GOT3 (cell line): ENCODE measurements at places on chromosomes 4 and X.

DNA sequence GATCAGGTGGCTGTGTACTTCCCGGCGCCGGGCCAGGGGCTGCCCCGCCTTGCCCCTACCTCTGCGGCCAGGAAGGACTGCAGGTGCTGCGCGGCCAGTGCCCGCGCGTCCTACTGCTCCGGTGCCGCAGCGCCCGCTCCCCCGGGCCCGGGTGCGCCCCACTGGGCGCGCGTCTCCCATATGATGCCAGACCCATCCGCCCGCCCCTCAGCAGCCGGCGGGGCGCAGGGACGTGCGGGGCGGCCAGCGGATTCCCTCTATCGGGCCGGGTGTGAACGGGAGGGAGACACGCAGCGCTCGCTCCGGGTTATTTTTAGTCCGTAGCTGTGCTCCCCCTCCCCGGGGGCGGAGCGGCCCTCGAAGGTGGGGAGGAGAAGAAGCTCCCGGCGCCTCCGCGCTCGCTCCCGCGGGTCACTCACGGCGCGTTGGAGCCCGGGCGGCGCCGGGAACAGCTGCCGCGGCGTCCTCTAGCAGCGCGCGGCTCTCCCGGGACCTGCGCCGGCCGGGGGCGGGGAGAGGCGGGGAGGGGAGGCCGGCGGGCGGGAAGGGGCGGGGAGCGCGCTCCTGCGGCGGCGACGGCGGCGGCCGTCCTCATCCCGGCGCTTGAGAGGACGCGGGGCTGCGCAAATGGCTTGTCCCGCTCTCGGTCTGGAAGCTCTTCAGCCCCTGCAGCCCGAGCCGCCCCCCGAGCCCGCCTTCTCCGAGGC, 103.6 kb downstream of the UCHL1 start:
- DNase-seq: peak; percentile 19

DNA sequence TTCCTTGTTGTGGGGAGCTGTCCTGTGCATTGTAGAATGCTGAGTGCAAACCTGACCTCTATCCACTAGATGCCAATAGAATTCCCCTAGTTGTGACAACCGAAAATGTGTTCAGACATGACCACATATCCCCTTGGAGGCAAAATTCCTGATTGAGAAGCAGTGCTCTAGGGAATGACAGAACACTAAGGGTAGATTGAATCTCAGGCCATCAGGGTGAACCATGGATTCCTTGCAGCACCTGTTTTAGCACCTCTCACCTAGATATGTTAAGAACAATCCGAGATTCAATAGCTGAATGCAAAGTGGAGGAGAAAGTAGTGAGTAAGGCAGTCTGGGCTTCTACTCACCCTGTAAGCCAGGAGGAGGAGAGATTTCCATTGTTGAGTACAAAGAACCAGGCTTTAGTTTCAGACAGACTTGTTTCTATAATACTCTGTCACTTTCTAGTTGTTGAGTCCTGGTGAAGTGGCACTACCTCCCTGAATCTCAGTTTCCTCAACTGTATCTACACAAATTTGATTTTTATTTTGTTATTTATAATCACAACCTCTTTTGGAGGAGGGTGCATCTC, 111.0 kb upstream of the RAP2C start:
- DNase-seq: no peak

DNA sequence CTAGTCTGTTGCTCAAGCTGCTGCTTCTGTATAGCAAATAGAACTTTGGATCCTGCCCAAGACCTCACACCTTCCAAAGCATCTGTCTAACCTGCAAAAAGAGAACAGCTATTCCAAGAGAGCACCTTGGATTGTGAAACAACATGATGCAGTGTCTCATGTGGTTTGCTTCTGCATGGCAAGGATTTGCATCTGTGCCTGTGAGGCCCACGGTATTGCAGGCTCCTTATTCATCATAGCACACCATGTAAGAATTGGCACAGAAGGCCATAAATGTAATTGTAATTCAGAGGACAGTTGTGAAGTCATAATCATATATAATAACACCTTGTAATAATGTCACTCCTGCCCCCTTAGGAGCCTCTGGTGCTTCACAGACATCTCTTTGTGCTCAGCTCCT, 147.1 kb downstream of the ZNF674 start:
- no peak for DNase-seq

DNA sequence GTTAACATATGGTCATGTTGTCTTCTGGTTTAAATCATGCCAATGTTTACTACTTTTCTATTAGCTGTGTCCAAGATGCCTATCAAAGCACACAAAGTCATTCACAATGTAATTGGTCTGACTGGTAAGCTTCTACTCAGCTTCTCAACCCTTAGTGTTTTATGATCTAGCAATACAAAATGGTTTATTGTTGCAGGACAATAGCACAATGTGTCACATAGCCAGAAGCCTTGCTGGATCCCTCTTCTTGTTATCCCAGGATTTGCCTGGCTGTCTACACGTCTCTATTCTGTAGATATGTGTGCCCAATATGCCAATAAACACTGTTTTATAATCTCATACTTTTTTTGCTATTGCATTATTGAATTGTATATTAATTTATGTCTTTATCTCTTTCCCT, 1111.0 kb upstream of the AGA start:
- no peak for DNase-seq

DNA sequence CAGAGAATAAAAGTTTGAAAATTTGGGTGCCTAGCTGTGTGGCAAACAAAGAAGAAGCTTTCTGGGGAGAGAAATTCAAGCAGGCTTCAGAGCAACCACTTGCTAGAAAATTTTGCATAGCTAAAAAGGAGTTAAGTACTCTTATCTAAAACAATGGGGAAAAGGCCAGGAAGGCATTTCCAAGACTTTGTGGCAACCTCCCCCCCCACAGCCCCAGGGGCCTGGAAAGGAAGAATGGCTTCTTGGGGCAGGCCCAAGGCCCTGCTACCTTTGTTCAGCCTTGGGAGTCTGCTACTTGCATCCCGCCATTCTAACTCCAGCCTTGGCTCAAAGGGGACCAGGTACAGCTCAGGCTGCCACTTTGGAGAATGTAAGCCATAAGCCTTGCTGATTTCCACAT, 102.2 kb downstream of the PTCHD1 start:
- DNase-seq: no peak

DNA sequence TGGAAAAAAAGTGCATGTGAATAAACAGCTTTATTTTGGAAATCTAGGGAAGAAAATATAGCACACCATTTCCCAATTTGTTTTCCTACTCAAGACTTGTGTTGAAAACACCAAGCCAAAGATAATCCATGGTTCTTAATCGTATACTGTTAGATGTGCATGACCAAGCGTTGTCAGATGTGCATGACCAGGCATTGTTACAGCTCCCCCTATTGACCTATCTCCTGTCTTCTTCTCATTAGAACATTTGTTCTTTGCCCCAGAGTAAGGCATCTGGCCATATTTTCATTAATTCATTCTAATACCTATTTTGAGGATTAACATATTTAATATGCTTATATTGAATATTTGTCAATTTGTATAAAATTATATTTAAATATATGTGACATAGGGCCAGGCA, 14.4 kb upstream of the VCX start:
- no peak for DNase-seq

DNA sequence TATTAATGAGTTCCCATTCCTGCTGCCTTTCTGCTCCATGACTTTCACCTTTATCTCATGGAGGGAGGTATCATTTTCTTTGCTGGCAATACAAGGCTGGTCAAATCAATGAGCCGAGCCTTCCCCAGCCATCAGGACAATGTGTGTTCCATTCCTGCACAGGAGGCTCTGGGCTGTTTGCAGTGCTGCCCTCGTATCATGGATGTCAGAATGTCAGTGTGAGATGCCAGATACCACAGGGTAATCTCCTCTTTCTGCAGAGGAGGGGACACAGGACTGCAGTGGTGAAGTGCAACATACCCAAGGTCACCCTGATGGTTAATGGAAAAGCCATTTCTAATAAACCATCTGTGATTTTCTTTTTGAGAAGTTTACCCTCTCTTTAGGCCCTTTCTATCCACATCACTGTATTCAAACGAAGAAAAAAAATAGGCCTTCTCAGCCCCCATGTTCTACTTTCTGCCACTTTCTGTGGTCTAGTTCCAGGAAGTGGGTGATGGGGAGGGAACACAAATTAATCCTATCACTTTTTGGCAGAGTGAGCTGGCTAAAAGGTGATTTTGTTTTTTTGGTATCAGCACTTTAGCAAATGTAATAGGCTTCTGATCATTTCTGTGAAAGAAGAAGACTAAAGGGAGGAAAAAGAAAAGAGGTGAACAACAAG, 490.2 kb upstream of the BOD1L1 start:
- DNase-seq: no peak

DNA sequence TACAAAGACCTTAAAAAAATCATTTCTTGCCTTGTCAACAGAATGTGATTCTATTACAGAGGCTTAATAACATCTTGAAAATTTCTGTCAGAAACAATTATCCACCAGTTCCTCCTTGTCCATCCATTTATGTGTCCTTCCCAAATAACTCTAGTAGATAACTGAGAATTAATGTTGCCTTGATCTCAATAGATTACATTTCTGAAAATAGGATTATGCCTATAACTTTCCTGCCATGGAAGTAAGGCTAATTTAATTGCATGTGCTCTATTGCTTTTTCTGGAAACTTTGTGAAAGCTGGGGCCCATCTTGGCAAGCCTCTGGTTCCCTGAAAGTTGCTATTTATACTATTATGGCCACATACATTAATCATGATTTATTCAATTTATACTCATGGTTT, 76.2 kb upstream of the UNC5C start:
- no peak for DNase-seq

GRCh38 chr4:107069049-107069448, 32.9 kb upstream of the DKK2 start:
- no peak for DNase-seq

DNA sequence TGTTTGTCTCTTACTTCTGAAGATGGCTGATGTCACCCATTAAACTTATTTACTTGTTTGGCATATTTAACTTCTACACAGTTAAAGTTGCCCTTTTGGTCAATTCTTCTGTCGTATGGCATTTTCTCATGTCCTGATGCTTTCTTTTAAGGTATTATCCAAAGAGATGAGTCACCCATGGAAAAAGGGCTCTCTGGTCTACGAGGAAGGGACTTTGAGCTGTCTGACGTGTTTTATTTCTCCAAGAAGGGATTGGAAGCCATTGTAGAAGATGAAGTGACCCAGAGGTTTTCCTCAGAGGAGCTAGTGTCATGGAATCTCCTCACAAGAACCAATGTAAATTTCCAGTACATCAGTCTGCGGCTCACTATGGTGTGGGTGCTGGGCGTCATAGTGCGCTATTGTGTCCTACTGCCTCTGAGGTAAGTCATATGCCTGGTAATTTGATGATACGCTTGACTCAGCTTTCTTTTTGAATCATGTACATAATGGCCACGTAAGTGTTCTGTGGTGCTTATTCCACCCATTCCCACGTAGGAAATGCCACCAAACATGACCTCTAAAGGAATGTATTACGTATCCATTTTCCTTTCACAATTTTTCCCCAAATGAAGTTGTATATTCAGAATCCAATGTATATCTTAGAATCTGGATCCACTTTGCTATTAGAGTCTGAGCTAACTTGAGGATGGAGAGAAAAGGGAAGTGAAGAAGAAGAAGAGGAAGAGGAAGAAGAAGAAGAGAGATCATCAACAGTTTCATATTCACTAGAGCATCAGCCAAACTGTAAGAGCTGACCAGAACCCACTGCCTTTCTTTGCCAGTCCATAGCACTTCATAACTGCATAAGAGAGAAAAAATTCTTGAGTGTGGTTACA, 45.7 kb downstream of the GPAT3 start:
- no peak for DNase-seq

DNA sequence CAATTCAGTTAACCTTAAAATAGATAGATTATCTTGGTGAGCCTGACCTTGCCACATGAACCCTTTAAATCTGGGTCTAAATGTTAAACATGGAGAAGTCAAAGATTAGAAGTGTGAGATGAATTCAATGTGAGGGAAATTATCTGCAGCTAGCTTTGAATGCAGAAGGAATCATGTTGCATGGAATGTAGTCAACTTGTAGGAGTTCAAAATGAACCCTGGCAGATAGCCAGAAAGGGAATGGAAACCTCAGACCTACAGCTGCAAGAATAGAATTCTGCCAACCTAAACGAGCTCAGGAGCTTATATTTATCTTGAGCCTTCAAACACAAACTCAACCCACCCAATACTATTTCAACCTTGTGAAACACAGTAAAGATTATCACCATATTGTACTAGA, 632.5 kb downstream of the KCTD8 start:
- DNase-seq: no peak

DNA sequence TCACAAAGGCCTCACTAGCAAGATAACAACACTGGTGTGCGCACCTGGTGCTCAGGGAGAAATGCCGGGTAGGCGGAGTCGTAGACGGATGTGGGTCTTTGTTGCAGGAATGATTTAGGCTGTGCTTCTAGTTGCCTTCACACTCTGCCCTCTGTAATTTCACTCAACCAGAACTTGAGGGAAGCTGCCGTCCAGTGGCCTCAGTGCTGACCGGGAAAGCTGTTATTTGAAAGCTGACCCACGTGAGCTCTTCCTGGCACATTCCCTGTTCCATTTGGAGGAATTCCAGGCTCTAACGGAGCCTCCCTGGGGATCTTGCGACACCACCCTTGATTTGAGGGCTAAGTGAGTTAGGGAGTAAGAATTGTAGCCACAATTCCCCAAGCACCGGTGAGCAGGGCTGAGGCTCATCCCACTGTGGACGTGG, 15.9 kb downstream of the SH3TC1 start:
- no peak for DNase-seq

DNA sequence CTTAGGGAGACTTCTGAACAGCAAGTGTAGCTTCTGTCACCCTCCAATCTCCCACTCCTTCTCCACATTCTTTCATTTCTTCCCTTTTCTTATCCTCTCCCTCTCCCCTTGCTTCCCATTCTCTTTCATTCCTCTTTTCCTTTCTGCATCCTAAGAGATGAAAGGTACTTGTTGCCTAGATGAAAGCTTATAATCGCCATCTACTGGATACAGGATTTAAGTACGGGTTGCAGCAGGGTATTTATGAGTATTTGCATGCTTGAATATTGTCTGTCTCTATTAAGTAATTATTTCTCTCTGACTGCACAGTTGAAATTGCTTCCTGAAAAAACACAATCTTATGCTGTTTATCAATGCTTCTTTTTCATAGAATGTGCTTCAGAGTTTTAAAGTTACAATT, 174.0 kb upstream of the TENT5D start:
- no peak for DNase-seq

- no peak for DNase-seq
These were observed 101.1 kb upstream of the PRR32 start for GRCh38 chrX:126718440-126718839.

DNA sequence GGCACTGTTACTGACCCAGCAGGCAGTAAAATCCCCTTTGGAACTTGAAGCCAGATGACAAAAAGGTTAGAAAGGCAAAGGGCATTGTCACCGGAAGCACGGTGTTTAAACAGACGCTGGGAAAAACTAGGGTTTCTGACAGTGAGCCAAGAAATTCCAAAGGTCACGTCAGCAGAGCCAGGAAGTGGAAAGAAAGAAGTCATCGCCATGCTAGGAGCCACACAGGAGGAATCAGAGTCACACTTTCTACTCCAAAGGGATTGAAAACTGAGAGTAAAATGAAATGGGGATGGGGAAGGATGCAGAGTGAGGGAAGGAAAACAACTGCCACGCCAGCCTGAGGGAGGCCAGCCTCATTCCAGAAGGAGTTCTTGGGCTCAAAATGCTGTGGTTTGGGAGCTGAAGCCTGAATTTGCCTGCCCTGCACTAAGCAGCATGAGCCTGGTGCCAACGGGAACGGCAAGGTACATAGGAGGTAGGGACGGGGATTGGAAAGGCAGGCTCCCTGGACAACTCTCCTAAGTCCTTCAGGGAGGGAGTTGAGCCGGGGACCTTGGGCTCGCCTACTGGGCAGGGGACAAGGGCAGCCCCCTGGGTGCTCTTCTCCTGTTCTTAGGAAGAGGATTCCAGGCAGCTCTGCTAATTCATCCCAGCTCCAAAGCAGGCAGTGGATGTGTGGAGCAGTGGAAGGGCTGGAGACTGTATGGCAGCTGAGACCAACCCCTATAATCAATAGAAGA, 66.8 kb downstream of the SOWAHB start:
- DNase-seq: peak; percentile 42
